Activated CD8-positive, alpha-beta memory T cell treated with anti-CD3 and anti-CD28 coated beads, Interleukin-2, amount 50 U/mL, for 4 hours (primary cell): ENCODE measurements at places on chromosomes 6 and 20.

GRCh38 chr20:61457725-61458124 is 205.7 kb downstream of the CDH4 start:
- no peak for DNase-seq

GRCh38 chr20:32727683-32728082 is 15.6 kb downstream of the COMMD7 start:
- no peak for DNase-seq

DNA sequence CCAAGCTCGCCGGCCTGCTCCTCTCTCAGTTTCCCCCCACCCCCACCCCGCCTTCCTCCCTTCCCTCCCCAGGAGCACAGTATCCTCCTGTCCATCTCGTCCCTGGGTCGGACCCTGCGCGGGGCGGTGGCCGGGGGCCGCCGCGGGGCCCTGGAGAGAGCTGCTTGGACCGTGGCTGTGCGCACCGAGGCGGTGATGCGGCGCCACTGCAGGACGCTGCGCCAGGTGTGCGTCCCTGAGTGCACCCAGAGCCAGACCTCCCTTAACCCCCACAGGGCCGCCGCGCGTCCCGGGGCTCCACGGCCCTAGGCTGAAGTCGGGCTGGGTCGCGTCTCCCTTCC is 2.2 kb downstream of the C20orf204 start:
- DNase-seq = no peak

DNA sequence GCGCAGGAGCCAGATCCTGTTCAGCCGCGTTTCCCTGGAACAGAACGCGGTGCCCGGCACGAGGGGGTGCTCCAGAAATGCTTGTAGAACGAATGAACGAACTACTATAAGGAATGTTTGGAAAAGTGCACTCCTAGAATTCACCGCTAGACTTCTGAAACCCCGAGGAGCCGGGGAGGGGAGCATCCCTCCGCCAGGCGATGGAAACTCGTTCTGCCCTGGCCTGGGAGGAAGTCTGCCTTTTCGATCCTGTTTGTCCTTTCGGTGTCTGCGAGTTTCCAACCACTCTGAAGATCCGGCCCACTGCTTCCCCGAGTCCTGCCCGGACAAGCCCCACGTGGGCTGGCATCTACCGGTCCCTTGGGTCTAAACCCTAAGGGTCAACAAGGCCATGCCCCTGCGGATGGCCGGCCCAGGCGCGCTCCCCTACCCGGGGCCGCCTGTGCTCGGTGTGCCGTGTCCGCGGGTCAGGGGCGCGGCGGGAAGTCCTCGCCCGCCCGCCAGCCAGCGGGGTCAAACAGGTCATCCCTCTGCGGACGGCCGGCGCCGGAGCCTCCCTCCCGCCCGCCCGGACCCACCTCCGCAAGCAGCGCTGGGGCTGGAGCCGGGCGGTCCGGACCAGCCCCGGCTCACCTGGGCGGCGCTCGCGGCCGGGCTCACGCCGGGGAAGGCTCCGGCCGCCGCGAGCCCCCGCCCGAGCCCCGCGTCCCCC is 526 bp downstream of the SULF2 start:
- DNase-seq = no peak

DNA sequence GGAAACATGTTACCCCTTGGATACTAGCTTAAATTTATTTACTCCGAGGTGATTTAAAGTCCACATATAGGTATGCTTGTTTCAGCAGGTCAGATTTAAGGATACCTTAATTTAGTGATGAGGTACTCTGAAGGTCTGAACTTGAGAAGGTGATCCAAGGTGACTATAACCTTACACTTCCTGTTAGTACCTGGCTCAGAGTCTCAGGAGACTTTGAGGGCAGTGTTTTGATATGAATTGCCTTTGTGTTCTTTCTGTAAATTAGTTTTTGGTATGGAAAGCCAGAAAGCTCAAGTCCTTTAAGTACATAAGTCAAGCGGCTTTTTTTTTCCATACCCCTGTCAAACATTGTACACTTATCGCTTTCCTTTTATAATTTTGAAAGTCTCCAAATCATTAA is 489.0 kb downstream of the CDKAL1 start:
- no peak for DNase-seq

DNA sequence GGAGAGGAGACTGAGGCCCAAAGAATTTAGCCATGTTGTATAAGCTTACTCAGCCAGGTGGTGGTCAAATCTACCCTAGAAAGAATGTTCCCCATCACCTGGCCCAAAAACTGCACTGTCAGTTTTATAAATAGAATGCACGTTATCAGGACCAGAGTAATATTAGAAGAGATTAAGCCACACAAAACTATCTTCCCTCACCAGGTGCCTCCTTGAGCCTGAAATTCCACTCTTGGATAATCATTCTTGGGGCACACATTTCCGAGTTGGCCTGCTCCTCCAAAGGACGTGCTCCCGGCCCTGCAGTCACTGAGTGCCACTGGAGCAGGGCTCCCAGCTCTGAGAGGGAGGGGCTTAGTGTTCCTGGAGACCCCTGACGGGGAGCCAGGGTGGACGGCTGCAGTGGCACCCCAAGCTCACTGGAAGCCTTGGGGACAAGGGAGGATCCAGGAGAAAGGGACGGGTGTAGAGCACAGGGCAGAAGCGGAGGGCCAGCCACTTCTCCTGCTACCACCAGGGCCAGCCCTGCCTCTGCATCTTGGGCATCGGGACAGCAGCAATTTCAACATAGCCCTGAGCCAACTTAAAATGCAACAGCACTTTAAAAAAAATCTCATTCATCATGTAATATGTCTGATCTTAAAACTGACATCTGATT is 160.8 kb upstream of the QKI start:
- no peak for DNase-seq

DNA sequence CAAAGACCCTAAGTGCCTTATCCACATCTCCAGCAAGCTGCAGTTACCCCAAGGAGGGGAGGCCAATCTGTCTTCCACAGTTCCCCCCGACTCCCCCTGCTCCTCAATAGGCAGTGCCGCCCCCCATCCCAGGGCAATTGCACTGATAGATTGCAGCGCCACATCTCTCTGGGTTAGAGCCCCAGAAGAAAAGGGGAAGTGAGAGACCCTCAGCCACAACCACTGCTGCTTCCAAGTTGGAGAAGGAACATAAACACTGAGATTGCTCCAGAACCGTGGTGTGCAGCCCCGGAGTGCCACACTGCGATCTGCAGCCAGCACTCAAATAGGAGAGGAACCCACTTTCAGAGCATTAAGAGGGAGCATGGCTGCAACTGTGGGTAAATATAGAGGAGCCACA is 101.5 kb downstream of the RWDD2A start:
- no peak for DNase-seq

GRCh38 chr6:106334646-106335448 is 9.3 kb upstream of the ATG5 start:
- DNase-seq = peak; percentile 34

DNA sequence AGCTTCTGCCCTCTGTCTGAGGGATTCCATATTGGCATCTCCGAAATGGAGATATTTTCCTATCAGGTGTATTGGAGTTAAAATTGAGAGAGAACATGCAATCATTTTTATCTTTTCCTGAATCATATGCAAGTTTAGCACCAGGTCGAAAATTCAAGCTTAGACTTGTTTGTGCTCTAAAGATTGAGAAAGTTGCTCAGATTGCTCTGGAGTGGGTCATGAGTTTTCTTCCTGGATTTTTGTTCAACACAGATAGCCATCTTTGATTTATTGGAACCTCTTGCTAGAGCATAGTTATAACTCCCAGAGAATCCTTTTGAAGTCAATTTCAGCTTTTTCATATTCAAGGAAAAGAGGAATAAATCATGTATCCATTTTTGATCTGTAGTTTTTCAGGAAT is 373.5 kb upstream of the FLRT3 start:
- DNase-seq = no peak

DNA sequence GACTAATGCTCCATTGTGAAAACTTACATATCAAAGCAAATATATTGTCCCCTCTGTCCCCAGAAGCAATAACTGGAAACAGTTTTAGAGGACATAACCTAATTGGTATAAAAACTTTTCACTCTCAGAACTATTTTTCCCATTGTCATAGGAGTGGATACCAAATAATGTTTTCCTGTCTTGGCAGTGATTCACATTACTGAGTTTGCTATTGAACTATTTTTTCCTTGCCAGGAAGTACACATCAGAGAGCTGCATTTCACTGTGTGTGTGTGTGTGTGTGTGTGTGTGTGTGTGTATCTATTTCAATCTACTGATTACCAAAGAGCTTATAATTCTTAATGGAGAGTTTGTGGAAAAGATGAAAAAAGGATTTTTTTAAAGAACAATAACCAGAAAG is 45.4 kb downstream of the AKAP12 start:
- DNase-seq = no peak

GRCh38 chr6:122494665-122495272 is 23.2 kb upstream of the SERINC1 start:
- DNase-seq = no peak

DNA sequence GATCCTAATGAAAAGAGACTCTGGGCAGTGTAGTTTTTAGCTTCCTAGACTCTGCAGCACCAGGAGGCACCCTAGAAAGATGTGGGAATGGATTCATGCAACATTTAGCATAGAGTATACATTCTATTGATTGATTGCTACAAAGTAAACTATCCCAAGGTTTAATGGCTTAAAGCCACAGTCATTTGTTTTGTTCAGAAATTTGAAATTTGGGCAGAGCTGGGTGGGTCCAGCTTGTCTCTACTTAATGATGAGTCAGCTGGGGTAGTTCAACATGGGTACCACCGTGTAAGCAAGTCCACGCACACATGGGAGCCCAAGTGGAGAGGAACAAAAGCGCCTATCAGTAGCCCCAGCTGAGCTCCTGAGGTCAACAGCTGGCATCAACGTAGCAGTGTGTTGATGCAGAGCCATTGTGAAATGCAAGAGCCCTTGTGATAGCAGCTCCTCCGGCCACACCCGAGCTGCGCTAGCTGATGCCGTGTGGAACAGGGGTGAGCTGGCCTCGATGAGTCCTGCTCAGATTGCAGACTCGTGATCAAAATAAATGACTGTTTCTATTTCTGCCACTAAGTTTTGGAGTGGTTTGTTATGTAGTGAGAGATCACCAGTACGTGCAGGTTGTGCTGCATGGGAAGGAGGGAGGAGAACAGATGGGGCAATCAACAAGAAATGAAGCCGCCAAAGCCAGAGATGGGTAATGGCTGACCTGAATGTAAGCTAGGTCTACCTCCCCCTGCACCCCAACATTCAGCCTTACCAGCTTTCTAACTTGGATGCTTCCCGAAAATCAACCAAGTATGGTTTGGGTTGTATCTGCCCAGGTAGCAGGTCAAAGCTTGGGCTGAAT is 45.7 kb upstream of the TRAF3IP2 start:
- no peak for DNase-seq

- no peak for DNase-seq
These were observed 163.5 kb upstream of the CDYL start for GRCh38 chr6:4612636-4613171.
